Hypothalamus (tissue), 51 donors: ENCODE measurements at places on chromosomes 13 and 19.

- no peak for DNase-seq
These were observed 5.1 kb upstream of the CPAMD8 start for GRCh38 chr19:17031741-17032140.

- no peak for DNase-seq
These were observed 1.4 kb upstream of the QTRT1 start for GRCh38 chr19:10699650-10700335.

DNA sequence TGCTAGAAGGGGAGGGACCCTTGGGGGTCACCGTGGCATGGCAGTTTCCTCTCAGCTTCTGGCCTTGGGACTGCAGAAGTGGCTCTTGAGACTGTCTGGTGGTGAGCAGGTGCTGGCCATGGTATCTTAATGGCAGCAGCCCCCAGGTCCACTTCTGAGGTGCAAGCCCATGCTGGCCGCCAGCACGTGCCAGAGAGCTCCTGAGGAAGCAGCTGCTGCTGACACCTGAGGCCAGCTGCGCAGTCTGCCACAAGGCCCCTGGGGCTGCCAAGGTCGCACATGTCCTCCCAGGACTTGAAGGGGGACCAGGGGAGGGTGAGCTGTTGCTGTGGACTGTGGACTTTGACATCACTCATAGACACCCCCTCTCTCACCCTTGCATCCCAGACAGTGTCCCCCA is 48.0 kb downstream of the NFIX start:
- no peak for DNase-seq

- DNase-seq, result no peak
These were observed 27.8 kb upstream of the OR1M1 start for GRCh38 chr19:9058905-9059667.

DNA sequence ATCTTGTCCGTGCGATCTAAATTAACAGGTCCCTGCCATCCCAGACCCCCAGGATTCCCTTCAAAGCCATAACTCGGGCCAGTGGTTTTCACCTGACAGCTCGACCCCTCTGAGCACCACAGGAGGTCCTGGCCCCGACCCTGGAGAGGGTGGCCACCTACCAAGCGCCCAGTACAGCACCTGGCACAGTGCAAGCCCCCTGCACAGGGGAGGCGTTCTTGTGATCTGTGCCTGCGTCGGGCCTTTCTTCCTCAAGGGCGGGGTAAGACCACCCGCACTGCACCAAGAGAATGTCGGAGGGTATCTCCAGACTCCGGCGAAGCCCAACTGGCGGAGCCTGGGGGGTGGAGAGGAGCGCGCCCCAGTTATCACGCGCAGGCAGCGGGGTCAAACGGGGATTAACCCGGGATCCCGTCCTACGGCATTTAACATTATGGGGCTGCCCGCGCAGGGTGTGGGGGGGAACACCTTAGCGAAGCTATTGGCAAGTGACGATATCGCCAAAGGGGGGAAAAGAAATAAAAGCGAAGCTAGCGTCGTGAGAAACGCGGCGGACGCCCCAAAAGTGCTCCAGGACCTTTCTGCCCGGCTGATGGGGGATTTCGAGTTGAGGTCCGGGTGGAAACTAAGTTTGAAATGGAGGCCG is 1.3 kb upstream of the HNRNPL start:
- DNase-seq, result no peak
